ENCODE measurements at places on chromosomes 3 and 15.
A peak's percentile ranks its signal among the peaks of the same experiment; 100 is the strongest.

GRCh38 chr3:41216993-41217392 lies 17.7 kb downstream of the CTNNB1 start:
- no peak for DNase-seq

- DNase-seq = no peak
Measured at GRCh38 chr3:112984485-112984884, 6.3 kb upstream of the GTPBP8 start.

- DNase-seq = peak; percentile 45
Measured at GRCh38 chr15:32651229-32651837, 9.8 kb downstream of the SCG5 start.

DNA sequence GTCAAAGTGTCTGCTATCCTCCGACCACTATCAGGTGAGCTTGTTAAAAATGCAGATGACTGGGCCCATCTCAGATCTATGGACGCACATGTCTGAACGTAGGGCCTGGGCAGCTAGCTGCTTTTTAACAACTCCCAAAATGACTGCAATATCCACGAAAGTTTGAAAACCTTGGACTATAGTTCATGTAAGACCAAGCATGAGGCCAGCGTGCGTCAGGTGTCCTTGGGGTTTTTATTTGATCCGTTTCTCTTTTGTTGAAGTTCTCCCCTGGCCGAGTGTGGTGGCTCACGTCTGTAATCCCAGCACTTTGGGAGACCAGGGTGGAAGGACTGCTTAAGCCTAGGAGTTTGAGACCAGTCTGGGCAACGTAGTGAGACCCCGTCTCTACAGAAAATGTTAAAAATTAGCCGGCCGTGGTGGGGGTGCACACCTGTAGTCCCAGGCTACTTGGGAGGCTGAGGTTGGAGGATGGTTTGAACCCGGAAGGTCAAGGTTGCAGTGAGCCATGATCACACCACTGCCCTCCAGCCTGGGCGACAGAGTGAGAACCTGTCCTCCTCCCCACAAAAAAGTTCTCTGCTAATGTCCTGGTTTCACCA lies 9.5 kb downstream of the SLC51A start:
- DNase-seq = no peak

DNA sequence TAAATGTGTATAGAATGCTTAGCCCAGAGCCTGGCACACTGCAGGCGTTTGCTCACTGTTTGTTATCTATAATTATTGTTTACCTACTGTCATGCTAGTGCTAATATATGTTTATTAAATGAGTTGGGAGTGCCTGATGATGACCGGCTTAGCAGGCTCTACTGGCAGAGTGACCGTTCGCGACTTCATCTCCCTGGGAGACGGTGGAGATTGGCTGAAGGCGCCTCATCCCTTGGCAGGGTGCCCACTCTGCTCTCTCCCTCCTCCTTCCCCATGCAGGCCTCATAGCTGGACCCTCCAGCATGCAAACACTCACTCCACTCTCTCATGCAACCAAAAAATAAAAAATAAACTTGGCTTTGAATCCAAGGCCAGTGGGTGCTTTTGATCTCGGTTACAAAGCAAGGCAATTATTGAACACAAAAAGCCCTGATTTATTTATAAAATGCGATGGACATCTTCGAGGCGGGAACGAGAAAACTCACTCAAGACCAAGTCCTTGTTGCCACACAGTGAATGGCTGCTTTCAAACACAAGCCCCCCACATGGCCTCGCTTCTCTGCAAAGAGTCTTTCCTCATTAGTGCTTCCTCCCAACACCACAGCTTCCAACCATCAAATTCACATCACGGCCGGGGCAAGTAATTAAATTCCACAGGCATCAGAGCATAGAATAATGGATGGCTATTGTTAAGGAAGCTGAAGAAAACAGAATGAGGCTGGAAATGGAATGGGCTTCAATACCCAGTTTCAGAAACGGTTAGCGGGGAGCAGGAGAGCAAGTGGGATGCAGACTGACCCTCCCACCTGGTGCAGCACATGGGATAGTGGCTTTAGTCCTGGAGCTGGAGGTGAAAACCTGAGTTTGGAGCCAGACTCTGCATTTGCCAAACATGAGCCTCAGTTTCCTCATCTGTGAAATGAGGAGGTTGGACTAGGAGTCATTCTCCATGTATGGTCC lies 135.7 kb upstream of the RAD18 start:
- no peak for DNase-seq

DNA sequence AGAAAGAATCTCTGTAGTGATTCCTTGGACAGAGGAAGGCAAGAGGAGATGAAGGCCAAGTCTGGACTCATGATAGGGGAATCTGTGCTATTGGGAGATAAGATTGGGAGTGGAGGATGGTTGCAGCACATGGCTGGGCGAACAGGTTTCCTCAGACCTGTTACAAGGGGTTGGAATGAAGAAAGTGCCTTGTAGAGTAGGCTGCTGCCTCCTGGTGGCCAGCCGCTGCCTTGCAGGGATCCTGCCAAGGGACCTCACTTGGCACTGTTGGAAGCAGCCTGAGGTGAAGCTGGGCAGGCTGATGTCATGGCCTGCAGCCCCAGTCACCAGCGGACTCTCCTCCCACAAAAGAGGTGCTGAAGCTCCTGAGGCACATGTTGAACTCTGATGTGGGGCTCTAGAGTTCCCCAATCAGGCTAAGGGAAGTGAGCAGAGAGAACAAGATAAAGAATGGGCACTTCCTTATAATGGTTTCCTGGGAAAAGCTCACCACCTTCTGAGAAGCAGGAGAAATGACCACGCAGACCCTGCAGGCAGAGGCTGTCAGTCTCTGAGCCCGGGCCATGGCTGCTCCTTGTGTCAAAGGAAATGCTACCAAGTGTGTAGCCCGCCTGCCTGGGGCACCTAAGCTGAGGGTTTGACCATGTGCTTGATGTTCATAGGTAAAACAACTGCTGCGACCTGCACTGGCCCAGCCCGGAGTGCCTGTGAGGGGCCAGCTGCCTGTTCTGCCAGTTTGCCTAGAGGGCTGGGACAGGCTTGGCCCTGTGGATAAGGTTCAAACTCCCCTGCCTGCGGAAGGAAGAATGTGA lies 1.6 kb upstream of the TEX264 start:
- peak; percentile 78 for DNase-seq

DNA sequence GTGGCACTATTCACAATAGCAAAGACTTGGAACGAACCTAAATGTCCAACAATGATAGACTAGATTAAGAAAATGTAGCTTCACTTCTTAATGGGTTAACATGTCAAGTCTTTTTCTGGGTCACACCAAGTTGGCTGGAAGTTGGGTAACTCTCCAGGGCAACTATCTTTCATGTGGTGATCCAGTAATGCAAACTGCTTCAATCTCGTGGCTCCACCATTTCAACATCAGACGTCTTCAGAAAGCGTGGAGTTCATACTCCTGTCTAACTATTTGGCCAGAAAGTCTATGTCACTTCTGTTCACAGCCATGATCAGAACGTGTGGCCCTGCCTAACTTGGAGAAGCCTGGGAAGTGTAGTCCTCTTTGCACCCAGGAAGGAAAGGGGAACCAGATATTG lies 32.2 kb downstream of the DUT start:
- no peak for DNase-seq

- no peak for DNase-seq
Measured at GRCh38 chr3:38141952-38142273, 3.5 kb downstream of the MYD88 start.

- DNase-seq = no peak
Measured at GRCh38 chr3:45574067-45574494, 20.5 kb upstream of the LIMD1 start.

DNA sequence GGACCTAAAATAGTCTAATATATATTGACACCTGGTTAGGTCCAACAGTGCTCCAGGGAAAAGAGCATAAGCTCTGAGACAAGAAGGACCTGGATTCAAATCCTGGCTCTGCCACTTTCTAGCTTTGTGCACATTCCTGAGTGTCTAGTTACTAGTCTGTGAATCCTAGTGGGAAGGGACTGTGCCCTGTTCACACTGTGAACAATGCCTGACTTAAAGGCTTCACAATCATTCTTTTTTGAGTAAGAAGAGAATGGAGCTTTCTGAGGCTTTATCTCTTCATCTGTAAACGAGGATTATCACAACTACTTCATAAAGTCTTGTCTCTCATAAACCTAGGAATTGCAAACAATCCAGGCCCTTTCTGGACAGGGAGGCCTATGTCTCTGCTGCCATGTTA lies 235.9 kb downstream of the SOX2 start:
- no peak for DNase-seq

DNA sequence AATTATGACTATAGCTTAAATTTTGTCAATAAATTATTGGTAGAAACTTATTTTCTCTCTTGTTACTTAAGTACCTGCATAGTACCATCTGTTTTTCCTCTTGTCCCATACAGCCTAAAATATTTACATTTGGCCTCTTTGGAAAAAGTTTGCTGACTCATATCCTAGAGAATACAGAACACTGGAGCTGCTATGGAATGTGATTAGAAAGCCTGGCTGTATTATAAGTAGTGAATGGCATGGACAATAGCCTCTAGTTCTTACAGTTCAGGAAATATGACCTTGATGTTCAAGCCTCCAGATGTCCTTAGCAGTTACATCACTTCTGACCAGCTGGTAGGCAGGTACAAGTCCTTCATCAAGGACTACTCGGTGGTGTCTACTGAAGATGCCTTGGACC lies 28.3 kb downstream of the ST8SIA2 start:
- no peak for DNase-seq

Measured in GDM1 (cell line).